ENCODE measurements at places on chromosomes 2 and 18. TPM values are rescaled to one million over a fixed set of nuclear protein-coding genes. Genes with fewer than 3 reads are reported as not detected.

The IL1RL1 gene
- total RNA-seq: 4.3 TPM

The OBSL1 gene
- total RNA-seq: 20.8 TPM

The ACADL gene
- total RNA-seq: 0.17 TPM

The PRSS56 gene
- total RNA-seq: not detected

The LYG2 gene
- not detected for total RNA-seq

DNA sequence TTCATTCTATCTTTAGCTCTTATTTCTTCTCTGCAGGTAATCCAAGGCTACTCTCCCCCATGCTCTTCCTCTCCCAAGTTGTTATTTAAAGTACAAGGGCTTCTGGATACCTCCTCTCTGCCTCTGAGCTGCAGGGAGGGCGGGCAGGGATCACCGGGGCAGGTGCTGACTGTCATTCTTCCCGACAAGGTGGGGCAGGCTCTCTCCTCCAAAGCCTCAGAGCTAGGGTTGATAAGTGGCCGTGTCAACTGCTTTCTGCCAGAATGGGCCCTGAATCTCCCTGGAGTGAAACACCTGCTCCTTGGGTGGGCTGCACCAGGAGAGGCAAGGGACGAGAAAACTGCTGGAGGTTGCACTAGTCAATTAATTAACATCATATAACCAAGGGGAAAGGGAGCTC is 250.3 kb downstream of the SLC4A3 start:
- no peak for DNase-seq

- DNase-seq: peak; percentile 67
Measured at GRCh38 chr2:215540658-215541057, 104.8 kb upstream of the FN1 start.

DNA sequence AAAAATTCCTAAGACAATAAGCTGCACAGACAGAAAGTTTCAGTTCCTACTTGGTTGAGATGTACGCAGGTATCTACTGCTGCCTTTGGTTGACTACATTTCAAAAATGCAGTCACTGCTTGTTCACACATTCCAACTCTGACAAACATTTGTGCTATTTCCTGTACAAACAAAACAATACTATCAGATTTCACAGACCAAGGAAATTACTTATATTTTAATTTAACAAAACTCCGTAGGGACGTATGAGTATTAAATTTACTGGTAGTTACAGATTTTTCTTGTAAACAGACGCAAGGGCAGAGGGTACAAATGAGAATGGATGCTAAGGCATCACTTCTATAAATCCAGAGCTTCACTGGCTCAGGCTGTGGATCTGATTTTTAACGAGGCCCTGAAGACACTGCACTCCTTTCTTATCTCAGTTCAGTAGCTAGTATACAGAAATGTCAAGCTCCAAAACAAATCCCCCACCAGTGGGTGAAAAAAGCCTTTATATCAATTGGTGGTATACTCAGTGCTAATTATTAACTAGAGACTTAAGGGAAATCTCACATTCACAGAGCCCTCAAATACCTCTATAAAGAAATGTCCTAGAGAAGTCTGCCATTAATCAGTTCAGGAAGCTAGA is 31.7 kb upstream of the TTC32 start:
- DNase-seq: peak; percentile 95

DNA sequence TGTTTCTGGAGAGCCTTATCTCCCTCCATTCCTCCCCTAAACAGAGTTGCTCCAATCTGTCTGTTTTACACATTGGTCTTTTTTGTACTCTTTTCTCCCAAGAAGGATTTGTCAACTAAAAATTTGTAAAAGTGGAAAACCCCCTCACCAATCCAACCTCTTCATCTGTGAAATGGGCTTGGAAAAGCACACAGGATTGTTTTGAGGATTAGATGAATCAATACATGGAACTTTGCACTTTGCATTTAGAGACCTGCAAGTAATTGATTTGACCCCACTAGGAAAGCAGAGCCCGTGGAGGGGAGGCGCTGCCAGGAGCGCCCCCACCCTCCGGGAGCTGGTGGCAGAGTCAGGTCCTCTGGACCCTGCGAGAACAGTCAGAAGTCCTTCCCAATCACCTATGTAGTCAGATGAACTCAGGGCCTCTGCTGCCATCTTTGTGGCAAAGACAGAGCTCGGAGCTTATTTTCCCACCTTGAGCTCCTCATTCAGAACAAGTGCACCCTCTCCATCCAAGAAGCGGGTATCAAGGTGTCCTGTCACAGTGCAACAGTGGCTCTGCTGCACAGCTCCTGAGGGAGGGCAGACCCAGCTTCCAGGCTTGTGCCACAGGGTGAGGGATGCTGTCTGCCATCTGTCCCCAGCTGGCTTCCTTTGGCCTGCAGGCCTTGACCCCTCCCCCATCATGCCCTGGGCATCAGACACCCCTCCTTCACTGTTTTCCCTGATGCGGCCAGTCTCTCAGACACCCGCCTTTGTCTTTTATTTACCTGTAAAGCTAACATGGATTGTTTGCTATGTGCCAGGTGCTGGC is 1.7 kb upstream of the TMEM185B start:
- DNase-seq: no peak

DNA sequence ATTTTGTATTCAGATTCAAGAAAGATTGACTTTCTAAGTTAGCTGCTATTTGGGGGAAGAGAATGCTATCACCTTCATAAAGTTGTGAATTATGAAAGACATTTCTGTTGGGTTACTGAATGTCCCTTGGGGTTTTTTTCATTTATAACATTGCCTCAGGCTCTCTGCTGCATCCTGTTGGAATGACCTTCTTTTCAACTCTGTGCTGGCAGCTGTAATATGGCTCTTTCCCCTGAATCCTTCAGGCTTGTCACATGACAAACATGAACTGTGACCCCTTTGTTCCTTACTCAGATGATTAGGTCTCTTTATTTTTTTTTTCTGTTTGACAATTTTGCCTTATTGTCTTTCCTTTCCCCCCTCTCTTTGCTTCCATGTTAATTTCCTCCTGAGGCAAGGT is 159.8 kb downstream of the TAF4B start:
- peak; percentile 81 for DNase-seq

GRCh38 chr2:205869439-205869838 is 187.1 kb downstream of the NRP2 start:
- peak; percentile 15 for DNase-seq

GRCh38 chr2:120861576-120862191 is 126.0 kb downstream of the GLI2 start:
- no peak for DNase-seq

DNA sequence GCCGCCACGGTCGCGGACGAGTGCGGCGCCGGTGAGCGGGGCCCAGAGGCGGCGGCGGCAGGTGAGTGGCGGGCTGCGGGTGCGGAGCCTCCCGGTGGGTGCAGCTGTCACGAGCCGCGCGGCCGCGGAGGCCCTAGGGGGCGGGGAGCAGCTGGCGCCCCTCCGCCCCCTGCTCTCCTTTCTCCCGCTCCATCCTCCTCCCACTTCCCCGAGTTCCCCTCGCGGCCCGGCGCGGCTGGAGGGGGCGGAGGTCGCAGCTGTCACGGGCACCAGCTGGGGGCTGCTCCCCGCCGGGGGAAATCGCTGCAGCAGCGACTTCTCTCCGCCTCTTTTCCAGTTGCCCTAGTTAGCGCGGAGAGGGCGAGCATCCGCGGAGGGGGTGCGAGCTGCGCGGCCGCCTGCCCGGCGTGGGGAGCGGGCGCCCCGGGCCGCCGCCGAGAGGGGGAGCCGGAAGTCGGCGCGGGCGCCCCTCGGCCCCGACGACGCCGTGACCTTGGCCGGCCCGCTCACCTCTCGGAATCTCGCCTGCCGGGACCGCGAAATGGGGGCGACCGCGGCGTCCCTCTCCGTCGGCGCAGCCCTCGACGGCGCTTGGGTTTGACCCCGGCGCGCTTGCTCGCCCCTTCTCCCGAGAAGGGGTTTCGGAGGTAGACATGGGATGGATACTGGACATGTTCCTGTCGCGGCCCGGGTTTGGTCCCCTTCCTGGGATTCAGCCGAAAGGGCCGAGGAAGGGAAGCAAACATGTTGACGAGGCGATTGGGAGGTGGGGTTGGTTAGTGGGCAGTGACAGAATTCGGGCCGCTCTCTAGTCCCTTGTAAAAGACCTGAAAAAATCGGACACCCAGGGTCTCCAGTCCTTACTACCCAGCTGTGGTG is 727 bp downstream of the NCOA1 start:
- no peak for DNase-seq

GRCh38 chr18:60962625-60963024 is 370.6 kb upstream of the CDH20 start:
- no peak for DNase-seq

- DNase-seq: peak; percentile 71
Measured at GRCh38 chr2:40097691-40098385, 318.8 kb upstream of the THUMPD2 start.

GRCh38 chr2:168155680-168156079 is 91.7 kb downstream of the STK39 start:
- DNase-seq: no peak

- DNase-seq: peak; percentile 83
Measured at GRCh38 chr18:45628979-45629958, 14.0 kb downstream of the SLC14A2 start.

DNA sequence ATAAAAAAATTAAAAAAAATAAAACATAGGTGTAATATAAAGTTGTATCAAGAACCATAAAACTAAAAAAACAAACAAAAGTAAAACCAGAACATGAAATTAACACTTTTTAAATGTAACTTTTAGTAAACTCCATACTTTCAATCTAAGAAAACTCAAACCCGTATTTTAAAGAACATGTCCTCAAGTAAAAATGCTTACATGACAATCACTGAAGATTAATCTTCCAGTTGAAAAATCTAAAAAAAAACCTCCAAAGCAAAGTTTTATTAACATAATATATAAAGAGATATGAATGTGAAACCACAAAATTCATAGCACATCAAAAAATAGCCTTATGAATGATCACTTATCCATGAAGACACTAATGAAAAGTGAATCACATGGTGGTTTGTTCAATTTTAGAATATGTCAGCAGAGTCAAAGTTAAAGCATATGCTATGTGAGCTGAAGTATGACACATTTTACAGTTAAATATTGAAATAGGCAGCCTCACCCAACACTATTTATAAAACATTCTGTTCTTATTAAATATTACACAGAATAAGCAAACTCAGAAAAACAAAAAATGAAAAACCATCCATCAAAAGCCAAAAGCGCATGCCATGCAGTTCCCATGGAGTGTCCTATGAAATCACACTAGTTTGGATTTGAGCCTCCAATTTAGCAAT is 23.1 kb upstream of the CHAC2 start:
- no peak for DNase-seq

- no peak for DNase-seq
Measured at GRCh38 chr18:62294073-62294472, 31.0 kb upstream of the TNFRSF11A start.

GRCh38 chr18:42264497-42264896 is 309.5 kb downstream of the PIK3C3 start:
- DNase-seq: peak; percentile 9

- DNase-seq: no peak
Measured at GRCh38 chr18:46133534-46133933, 29.3 kb downstream of the HAUS1 start.

DNA sequence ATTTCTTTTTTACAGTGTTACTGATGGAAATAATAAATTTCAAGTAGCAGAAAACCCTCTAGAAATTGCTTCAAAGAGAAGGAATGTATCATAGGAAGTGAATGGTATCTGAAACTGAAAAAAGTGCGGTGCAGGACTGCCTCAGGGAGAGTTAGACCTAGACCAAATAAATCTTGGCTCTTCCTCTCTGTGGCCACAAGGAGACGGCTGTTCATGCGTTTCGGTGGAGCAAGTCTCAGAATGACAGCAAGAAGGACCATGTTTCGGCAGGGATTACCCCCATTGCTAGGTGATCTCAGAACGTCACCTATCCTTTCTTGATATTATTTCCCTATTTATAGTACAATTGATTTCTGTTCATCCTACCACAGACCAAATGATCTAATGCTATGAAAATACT is 522.3 kb downstream of the SOX11 start:
- DNase-seq: no peak

- no peak for DNase-seq
Measured at GRCh38 chr2:20491739-20492531, 45.1 kb downstream of the RHOB start.

DNA sequence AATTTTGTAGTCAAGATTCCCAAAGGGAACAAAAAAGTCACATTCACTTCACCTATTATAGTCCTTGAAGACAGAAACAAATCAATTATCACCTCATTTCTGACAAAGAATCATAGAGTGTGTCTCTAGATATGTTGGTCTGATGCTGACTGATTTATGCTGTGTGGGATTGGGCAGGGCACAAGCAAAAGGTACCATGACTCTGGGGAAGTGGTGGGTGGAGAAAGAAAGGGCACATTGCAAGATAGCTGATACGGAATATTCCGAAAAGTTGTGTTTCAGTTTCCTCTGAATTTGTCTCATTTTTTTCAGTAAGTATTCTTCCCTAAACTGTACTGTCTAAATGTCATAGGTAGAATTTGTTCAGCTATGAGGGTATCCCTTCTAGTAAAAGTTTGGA is 268.0 kb downstream of the MREG start:
- DNase-seq: no peak

Measured in renal cortical epithelial cell (primary cell).